Bronchial smooth muscle cell (primary cell): ENCODE measurements at places on chromosomes 3 and 15. TPM values are rescaled to one million over a fixed set of nuclear protein-coding genes. Genes with fewer than 3 reads are reported as not detected.

MKRN2OS gene
- not detected in 2 replicates for total RNA-seq

PROS1 gene
- 17.9 and 18.1 TPM in 2 replicates for total RNA-seq

TERB2 gene
- not detected in 2 replicates for total RNA-seq

ATP13A5 gene
- not detected in 2 replicates for total RNA-seq

SOX14 gene
- not detected in 2 replicates for total RNA-seq

GPR27 gene
- total RNA-seq: not detected in 2 replicates

PEX11A gene
- 8.5 and 10.8 TPM in 2 replicates for total RNA-seq

KIF9 gene
- 3.2 and 4.2 TPM in 2 replicates for total RNA-seq

GOLGA8K gene
- total RNA-seq: 0.16 and 0.17 TPM in 2 replicates

INSYN1 gene
- 0.32 and 2.5 TPM in 2 replicates for total RNA-seq

GRK7 gene
- total RNA-seq: not detected in 2 replicates

ZNF660 gene
- total RNA-seq: 1.4 and 2.1 TPM in 2 replicates

TNFSF10 gene
- 9.2 and 9.6 TPM in 2 replicates for total RNA-seq

LCTL gene
- total RNA-seq: 1.0 and 6.0 TPM in 2 replicates

ANKRD63 gene
- total RNA-seq: not detected in 2 replicates

CPN2 gene
- total RNA-seq: not detected in 2 replicates

VPS18 gene
- total RNA-seq: 38.9 and 45.8 TPM in 2 replicates

IL17RB gene
- total RNA-seq: under 0.01 and 0.09 TPM in 2 replicates

ELL3 gene
- total RNA-seq: 4.9 and 10.7 TPM in 2 replicates

PATL2 gene
- 1.4 and 1.6 TPM in 2 replicates for total RNA-seq

MYLK gene
- 443 and 524 TPM in 2 replicates for total RNA-seq

CCR1 gene
- 0.63 and 1.5 TPM in 2 replicates for total RNA-seq

RARB gene
- total RNA-seq: 3.1 and 11.7 TPM in 2 replicates

DNAH12 gene
- under 0.01 TPM in 2 replicates for total RNA-seq
